Neural crest cell (in vitro differentiated cells): ENCODE measurements at places on chromosomes 3 and 15. TPM values are rescaled to one million over a fixed set of nuclear protein-coding genes. Genes with fewer than 3 reads are reported as not detected.

- no peak for DNase-seq
Measured at GRCh38 chr15:53693729-53694475, 65.6 kb downstream of the WDR72 start.

- DNase-seq: no peak
Measured at GRCh38 chr3:195813916-195814640, 2.3 kb upstream of the MUC4 start.

- DNase-seq: no peak
Measured at GRCh38 chr3:139202959-139203349, 140.9 kb upstream of the MRPS22 start.

DNA sequence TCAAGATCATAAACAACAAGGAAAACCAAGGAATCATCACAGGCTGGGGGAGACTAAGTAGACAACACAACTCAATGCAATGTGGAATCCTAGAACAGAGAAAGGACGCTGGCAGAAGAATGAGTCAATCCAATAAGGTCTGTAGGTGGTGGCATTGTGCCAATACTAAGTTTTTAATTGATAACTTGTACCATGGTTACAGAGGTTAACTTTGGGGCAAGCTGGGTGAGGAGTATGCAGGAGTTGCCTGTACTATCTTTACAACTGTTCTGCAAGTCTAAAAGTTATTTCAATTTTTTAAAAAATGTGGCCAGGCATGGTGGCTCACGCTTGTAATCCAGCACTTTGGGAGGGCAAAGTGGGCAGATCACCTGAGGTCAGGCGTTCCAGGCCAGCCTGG lies 46.2 kb downstream of the RORA start:
- no peak for DNase-seq

GRCh38 chr3:14245248-14245639 lies 66.6 kb downstream of the LSM3 start:
- no peak for DNase-seq

- DNase-seq: no peak
Measured at GRCh38 chr3:138468886-138469285, 34.5 kb downstream of the ESYT3 start.

GRCh38 chr3:197577366-197578074 lies 21.8 kb upstream of the BDH1 start:
- no peak for DNase-seq

DNA sequence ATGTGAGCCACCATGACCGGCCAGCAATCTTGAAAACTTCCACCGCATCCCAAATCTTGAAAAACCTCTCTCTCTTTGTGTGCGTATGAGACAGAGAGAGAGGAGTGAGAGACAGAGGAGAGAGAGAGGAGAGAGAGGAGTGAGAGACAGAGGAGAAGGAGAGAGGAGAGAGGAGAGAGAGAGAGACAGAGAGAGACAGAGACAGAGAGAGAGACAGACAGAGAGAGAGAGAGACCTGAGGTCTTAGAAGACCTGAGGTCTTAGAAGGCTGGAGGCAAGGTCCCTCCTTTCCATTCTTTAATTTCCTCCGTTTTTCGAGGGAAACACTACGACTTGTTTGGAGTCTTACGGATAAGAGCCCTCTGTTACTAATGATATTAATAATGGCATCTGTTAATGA lies 39.5 kb downstream of the TMEM40 start:
- DNase-seq: no peak

DNA sequence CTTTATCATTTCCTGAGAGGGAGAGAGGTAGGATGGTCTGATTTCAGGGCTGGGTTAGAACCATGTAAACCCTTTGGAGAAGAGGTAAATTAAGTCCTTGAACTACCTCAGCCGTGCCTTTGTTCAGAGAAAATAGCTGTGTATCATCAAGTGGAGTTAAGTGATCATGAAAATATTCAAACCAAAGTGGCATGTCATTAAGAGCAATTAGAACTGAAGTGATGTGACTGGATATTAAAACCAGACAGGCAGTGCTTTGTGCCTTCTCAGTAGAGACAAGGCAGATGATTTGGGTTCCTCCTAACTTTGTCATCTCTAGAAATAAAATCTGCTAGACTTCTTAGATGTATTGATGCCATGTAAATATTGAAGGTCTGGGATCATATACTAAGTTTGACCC lies 171.5 kb downstream of the IL5RA start:
- DNase-seq: no peak

GRCh38 chr3:55888282-55888885 lies 401.3 kb upstream of the WNT5A start:
- no peak for DNase-seq

GRCh38 chr3:115590873-115591272 lies 32.4 kb upstream of the GAP43 start:
- no peak for DNase-seq

- no peak for DNase-seq
Measured at GRCh38 chr3:14472471-14473351, 67.4 kb downstream of the GRIP2 start.

DNA sequence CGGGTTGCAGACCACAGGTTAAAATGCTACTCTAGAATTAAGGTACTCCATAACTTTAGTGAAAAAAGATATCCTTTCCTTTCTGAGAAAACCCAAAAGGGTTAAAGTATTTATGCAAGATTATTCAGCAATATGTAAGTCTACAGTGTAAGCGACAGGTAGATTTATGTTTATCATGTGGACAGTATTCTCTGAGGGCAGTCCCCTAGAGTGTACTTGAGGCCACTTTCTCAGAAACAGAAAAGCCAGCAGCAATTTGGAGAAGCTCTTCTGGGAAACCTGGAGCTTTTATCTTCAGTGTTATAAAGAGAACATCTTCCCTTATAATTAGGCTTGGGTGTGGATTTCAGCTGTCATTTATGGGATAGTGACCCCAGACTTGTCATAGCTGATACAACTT lies 8.9 kb downstream of the ST3GAL6 start:
- no peak for DNase-seq

Gene EIF3J
- 118 and 128 TPM in 2 replicates for total RNA-seq

Gene BCHE
- 45.2 and 52.9 TPM in 2 replicates for total RNA-seq

Gene SLC12A1
- total RNA-seq: 0.16 and 0.20 TPM in 2 replicates
